ENCODE measurements at places on chromosomes 4 and X.

GRCh38 chrX:31506360-31506759 is 434.5 kb upstream of the FTHL17 start:
- DNase-seq: no peak

- DNase-seq: peak; percentile 0
Measured at GRCh38 chrX:31099536-31100090, 27.8 kb upstream of the FTHL17 start.

GRCh38 chr4:13852411-13852810 is 224.9 kb upstream of the BOD1L1 start:
- DNase-seq: no peak

DNA sequence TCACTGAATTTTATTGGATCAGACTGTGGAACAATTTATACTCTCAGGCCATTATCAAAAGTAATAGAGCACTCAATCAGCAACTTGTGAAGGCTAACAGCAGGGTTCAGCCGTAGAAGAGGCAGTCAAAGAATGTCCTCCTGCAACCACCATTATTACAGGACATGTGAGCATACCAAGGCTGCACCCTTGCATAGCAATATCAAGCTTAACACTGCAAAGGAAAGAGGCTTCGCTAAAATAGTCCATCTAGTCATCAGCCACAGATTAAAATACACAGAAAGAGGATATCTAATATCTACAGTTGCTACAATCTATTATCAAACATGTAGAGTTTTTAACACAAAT is 42.9 kb upstream of the TMPRSS11B start:
- no peak for DNase-seq

- DNase-seq: no peak
Measured at GRCh38 chr4:121070274-121070673, 2.1 kb downstream of the NDNF start.

DNA sequence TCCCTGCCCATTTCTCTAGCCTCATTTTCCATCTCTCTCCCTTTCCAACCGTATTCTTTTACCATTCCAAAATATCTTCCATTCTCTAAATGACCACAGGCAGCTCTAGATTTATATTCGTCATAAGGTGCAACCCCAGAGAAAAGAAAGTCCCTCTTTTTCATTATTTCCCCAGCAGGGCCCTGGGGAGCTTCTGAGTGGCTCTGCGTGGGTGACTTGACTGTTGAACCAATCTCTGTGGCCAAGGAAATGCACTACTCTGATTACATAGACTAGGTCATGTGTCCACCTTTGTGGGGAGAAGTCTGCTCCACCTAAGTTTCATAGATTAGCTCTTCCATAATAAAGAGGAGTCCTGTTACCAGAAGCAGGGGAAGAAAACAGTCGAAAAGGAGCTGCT is 51.4 kb downstream of the ATOH1 start:
- no peak for DNase-seq

GRCh38 chr4:165872461-165873297 is at the start of gene TLL1:
TSS of gene TLL1 (plus strand) at chr4:165873237. CDS start at chr4:165873905, 668 bp downstream.
- DNase-seq: peak; percentile 52

GRCh38 chrX:13284570-13284969 is 35.3 kb downstream of the ATXN3L start:
- DNase-seq: no peak

DNA sequence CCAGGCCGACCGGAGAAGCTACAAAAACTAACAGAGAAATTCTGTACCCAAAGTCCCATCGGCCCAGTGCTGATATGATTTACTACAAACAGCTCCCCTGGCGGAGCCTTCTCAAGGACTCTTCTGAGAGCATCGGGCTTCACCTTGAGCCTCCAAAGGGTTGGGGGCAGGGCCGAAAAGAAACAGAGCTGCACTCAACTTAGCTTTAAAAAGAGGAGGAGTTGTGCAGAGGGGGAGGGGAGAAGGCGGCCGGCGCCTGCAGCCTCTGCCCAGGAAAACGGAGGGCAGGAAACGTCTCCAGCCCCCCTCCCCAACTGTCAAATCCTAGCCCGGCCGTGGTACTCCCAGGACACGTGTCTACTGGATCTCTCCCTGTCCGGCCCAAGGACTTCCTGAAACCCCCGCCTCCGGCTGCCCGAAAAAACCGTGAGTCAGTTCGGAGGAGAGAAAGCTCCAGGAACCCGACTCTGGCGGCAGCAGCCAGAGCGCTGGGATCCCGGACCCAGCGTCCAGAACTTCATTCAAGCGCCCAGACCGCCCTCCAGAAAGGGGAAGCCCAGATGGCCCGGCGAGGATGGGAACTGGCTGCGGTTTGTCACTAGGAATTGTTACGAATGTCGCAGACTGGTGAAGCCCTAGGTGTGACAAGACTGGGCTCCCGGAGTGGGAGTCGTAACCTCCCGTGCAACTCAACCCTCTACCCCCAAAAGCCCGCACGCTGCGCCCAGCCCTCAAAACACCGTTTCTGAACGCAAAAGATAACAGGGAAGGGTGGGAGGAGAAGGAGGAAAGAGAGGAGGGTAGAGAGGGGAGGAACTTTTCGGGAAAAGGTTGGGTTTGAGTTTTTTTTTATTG is 973 bp downstream of the ADAMTS3 start:
- DNase-seq: no peak

DNA sequence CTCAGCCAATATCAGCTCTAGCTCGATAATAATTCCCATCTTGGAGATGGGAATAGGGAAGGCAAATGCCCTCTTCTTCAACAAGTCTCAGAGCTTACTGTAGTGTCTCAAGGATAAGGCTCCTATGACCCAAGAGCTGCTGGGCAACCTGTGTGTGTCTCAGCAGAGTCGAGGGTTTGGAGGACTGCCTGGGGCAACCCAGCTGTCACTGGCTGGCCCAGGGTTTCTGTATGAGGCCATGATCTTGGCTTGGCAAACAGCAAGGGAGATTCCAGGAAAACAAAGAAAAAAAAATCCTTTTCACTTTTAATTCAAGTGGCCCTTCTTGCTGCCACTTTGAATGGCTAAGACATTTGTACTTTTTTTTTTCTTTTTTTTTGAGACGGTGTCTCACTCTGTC is 34.4 kb downstream of the TMSB4X start:
- DNase-seq: no peak

- DNase-seq: no peak
Measured at GRCh38 chrX:123801901-123802300, 58.0 kb upstream of the XIAP start.

DNA sequence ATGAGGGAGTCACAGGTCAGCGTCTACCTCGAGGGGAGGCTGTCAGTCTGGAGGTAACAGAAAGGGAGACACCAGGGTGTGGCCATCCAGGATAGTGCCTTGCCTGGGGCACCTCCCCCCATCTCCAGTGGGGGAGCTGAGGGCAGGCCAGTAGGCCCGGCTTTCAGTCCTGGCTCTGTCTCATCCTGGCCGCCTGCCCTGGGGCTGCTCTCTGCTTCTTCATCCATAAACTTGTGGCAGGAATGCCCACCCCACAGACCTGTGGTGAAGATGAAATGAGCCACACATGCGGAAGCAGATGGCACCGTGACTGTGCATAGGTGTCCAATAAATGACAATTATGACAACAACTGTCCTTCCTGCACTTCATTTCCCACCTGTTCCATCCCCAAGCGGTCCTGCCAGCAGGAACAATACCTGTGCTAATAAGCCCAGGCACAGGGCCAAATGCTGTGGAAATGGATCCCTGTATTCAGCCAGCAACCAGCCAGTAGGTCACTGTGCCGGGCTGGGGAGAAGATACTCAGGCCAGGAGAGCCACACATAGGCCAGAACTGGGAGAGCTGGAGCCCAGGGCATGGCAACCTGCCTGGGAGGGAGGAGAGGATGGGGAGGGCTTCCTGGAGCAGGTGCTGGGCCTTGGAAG is 30.2 kb downstream of the TRO start:
- no peak for DNase-seq

GRCh38 chr4:169758401-169758962 is 738 bp upstream of the HPF1 start:
- DNase-seq: no peak
